Stimulated activated CD8-positive, alpha-beta memory T cell treated with anti-CD3 and anti-CD28 coated beads, Interleukin-4, amount 100 ng/mL, for 1 hour (primary cell): ENCODE measurements at places on chromosomes 12 and 14.

- DNase-seq: no peak
These were observed 12.0 kb downstream of the TM7SF3 start for GRCh38 chr12:27002141-27002540.

DNA sequence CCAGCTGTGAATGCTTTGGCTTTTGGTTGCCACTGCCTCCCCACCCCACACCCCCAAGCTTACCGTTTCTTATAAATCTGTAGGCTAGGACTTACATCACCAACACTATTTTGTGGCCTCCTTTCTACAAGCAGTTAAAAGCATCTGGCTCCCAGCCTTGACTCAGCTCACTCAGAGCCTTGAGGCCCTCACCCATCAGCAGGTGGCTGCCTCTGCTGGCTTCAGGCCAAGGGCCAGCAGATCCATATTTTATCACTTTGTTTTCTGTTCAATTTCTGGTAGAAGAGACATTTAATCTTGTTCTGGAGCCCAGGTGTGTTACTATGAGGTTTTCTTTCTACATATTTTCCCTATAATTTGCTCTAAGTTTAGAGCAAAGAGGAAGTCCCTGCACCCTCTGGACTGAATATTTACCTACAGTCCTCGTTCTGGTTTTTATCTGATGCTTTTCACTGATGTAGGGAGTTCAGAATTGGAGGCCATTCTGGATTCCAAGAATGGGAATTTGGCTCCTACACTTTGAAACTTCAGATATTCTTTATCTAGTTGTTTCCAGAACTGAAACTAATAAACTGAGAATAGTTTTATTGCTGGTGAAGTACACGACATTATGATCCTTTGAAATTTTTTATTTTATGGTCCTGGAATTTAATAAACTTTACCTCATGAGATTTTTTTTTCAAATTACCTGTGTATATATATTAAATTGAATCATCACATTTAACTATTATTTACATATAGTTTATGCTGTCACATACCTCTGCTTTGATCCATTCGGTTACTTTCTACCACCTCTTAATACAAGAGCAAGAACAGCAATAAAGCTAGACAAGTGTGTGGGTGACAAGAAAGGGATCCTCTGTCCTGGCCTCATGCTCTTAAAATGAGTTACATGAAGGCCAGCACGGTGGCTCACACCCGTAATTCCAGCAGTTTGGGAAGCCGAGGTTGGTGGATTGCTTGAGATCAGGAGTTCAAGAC is 22.2 kb downstream of the PLBD1 start:
- DNase-seq: no peak

DNA sequence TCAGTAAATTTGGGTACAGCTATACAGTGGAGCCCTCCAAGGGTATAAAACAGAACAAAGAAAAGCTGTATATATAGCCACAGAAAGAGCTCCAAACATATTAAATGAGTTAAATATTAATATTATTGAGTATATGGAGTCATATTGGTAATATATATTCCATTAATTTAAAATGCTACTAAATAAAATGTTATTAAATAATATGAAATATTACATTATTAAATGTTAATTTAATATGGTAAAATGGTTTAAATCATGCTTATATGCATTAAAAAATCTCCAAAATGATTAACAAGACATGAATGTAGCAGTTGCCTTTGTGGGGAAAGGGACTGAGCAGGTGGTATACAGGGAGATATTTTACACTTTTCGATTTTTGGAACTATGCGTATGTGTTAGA is 164.0 kb downstream of the PELI2 start:
- DNase-seq: no peak

- no peak for DNase-seq
These were observed 1.8 kb upstream of the AKT1 start for GRCh38 chr14:104797115-104798044.

DNA sequence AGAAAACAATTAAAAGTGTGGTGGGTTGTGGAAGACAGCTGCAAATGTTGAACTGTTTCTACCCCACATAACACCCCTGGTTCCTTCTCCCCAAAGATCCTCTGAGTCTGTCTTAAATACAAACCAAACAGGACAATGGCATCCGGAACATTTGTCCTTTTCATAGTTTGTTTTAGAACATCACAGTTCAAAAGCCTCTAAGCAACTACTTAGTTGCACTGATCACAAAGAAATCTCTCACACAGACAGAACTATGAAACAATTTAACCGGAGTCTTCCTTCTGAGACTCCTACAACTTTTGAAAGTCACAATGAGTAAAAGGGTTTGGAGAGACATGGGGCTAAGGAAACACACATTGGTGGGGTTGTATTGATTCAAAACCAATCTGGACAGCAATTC is 125.6 kb downstream of the SLC25A21 start:
- no peak for DNase-seq

DNA sequence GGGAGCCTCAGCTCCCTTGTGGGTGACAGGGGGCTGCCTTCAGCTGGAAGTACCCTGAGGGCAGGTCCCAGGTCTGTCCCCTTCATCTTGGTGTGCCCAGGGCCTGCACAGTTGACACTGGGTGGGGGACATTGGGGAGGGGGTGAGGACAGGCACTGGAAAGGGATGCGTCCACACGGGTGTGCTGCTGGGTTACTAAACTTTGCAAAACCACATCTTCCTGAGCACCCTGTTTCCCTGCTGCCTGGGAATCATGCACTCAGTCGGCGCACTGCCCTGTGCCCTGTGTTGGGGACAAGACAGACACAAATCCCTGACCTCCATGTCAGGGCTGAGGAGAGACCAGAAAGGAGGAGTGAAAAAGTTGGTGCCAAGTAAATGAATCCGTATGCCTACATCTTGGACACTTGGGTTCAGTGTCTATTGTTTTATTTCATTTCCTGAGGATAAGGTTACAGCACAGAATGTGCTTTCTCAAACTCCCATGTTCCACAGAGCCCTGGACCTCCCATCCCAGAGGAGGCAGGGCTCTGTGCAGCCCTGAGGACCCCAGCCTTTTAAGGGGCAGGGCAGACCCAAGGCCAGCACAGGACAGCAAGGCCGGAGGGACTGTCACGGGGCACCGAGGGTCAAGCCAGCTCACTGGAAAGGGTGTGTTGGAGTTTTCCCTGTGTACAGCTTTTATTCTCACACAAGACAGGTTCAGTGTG is 2.9 kb upstream of the SLC25A29 start:
- no peak for DNase-seq

GRCh38 chr14:37602605-37603453 is 7.4 kb downstream of the TTC6 start:
- DNase-seq: no peak

DNA sequence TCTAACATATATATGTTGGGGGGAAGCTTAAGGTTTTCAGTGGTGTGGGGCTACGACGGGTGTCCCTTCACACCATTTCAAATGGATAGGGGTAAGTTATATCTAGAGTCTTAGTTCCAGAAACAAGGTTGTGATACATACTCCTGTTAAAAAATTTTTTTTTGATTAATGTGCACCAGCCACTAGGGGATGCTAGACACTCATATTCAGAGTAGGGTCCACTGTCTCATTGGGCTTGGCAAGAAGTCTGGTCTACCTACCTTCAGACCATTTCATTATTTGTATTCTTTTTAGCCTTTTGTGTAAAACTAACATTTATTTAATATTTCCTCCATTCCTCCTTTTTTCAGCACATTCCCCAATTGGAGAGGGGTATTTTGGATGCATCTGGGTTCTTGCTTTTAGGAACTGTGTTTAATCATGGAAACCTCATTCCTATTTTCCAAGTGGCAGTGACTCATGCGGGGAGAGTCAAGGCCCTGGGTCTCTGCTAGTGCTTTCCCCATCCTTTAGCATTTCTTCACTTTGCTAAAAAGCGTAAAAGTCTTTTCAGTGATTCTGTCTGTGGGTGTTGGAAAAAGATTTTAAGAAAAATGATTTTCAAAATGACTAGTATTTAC is 33.4 kb downstream of the ANO4 start:
- DNase-seq: no peak

DNA sequence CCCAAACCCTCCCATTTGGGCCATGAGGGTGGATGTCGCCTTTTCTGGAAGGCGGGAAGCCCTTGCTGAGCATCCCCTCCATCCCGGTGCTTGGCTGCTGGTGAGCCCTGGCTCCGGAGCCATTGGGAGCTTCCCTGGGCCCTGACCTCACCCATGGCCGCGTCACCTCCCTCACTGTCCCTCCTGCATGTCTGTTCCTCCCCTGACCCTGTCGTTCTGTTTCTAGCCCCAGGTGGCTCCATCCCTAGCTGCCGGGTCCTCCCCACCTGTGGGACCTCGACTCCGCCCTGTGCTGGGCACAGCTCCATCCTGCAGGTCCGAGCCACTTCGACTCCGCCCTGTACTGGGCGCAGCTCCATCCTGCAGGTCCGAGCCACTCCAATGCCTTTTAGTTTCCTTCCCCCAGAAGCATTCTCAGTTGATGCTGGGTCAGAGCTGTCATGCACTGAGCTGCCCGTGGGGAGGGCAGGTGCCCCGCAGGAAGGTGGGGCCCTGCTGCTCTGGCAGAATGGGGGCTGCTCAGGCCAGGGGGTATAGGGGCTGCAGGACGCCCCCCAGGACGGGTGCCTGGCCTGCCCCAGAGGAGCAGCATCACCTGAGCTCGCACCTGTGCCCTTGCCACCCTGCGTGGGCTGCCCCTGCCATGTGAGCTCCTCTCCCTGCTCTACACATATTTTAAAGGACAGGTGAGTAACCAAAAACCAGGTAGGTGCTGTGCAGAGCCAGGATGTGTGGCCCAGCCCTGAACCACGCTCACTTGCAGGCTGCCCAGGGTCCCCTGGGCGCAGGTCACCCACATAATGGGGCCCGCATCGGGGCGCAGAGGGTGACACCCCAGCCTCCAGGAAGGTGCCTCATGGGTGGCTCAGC is 19.0 kb downstream of the NOC4L start:
- DNase-seq: no peak

DNA sequence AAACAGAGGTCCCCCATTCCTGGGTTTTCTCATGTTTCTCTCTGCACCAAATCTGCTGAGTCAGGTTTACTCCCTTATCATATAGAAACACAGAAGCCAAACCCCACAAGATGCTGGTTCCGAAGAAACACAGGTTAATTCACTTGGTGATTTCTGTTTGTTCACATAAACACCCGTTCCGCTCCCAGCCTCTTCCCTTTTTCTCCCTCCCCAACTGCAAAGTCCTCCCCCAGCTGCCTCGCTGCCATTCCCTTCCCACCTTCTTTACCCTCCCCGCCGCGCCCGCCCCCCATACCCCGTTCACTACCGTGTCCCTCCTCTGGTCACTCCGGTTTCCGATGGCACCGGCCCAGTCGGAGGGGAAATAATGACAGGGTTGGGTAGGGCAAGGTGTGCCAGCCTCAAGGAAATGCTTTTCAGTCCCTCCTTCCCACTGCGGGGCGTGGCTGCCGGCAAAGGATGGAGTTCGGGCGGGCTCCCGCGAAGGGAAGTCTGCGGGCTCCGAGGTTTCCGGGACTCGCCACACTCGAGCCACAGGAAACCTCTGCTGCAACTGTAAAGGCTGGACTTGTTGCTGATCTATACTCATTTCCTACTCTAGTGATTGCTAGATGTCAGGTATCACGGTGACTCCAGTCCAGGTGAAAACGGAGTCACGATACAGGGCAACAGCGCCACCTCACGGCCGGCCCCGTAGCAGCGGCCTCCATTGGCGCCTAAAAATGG is at the start of gene STYK1:
Gene STYK1 (minus strand): TSS at position 394 of the 726 bp plus-strand sequence. CDS start 39,434 bp downstream, outside the sequence.
- peak; percentile 36 for DNase-seq

GRCh38 chr14:101834397-101834796 is 72.9 kb downstream of the PPP2R5C start:
- DNase-seq: no peak

DNA sequence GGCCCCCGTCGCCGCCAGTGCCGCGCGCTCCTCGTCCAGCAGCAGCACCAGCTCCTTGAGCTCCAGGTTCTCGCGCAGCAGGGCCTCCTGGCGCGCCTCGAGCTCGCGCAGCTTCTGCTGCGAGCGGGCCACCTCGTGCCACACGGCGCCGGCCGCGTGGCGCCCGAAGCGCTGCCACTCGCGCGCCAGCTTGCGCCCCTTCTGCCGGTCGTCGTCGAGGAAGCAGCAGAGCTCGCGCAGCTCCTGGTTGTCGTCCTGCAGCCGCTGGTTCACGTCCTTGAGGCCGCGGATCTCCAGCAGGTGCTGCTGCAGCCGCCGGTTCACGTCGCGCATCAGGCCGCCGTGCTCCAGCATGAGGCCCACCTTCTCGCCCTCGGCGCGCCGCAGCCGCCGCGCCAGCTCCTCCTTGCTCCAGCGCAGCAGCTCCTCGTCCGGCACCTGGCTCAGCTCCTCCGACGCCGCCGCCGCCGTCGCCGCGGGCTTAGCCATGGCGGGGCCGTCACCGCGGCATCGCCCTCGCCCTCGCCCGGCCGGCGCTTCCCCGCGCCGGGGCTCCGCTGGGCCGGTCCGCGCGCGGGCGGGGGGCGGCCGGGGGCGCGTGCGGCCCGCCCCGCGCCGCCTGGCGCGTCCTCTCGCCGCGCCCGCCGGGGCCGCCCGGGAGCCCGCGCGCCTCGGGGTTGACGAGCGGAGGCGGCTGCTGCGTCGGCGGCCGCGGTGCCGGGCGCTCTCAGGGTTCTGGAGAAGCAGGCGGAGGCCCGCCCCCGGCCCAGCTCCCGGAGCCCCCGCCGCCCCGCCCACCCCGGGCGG is at the start of gene CCDC85C:
Gene CCDC85C (minus strand): TSS at position 737 of the 807 bp plus-strand sequence. CDS start 248 bp downstream, at position 489.
- DNase-seq: no peak

DNA sequence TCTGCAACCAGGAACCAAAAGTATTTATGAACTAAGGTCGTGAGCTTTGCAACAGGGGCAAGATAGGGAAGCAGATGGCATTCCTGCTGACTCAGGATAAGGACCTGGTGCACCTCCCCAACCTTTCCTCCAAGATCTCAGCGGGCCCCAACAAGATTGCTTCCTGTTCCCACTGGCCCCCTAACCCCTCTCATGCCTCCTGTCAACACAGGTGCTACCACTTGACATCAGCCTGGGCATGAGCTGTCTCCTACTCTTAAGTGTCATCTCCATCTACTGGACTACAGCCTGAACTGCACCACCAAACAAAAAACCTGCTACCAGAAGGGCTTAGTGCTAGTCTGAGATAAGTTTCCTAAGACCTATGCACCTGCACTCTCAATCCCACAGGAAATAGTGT is 32.7 kb downstream of the MED6 start:
- DNase-seq: no peak

DNA sequence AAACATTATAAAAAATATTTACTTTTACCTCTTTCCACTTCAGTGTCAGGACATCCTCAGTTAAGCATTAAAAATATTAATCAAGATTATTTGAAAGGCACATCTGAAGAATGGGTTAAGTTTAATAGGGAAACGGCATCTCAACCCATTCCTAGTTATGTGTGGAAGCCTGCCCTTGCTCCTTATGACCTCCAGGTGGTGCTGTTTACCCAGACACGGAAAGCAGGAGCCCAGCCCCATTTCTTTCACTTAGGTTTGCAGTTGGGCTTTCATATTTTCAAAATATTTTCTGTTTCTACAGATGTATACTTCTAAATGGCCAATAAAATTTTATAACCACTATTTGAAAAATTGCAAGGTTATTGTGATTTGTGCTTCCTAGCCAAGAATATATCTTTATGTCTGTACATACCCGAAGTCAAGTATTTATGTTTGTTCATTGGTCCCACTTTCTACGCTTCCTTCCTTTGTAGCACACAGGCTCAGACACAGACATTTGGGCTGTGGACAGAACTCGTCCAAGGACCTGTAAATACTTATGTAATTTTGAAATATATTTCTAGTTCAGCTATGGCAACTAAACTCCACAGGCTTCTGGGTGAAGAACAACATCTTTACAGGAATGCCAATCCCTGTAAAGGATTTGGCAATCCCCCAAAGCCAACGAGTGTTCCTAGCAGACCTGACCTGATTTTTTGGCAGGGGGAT is 247.1 kb downstream of the AKAP6 start:
- no peak for DNase-seq

GRCh38 chr14:100107236-100107635 is 42.0 kb downstream of the EVL start:
- DNase-seq: no peak

- DNase-seq: no peak
These were observed 26.8 kb downstream of the DGLUCY start for GRCh38 chr14:91140672-91141071.
